ENCODE measurements at places on chromosomes 12 and 14.

GRCh38 chr12:65656891-65657351 is 167.4 kb upstream of the HMGA2 start:
- peak; percentile 89 for DNase-seq

GRCh38 chr14:106511006-106511799 is 984.8 kb downstream of the TMEM121 start:
- no peak for DNase-seq

DNA sequence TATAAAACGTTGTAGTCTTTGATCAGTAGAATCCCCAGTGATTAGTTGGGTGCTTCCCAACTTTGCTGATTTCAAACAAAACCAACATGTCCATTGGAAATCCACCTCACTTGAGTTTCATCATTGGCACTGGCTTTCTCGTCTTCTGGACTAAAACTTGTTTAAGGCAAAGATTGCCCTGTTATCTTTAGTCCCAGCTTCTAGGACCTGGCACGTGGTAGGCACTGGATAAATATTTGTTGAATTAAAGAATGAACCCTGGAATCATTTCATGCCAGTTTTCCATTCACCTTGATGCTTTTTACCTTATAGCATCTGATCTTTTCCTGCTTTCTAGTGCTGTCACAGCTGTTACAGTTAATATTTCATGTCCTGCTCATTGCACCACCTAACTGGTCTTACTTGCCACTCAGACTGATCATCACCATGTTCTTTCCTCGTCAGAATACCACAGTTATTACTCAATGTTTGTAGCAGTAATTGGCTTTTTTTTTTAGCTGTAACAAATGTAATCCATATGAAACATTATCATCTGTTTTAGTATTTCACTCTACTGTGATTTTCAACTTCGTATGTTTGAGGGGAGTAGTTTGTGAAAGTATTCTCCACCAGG is 7.3 kb upstream of the C12orf50 start:
- peak; percentile 7 for DNase-seq

- no peak for DNase-seq
Measured at GRCh38 chr12:76945867-76946266, 67.0 kb upstream of the CSRP2 start.

DNA sequence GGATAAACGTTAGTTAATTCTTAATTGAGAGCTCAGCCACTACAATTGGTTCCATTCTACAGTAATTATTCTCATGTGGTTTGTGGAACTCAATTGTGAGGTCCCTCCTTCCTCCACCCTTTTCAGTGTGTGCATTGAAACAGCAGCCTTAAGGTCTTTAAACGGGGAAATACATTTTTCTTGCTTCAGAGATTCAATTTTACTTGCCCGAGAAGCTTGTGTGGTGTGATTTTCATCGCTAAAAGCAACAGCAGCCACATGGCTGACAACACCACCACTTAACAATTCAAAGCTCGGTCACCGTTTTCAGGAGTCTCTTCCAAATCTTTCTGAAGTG is 733 bp upstream of the PPFIBP1 start:
- DNase-seq: no peak

DNA sequence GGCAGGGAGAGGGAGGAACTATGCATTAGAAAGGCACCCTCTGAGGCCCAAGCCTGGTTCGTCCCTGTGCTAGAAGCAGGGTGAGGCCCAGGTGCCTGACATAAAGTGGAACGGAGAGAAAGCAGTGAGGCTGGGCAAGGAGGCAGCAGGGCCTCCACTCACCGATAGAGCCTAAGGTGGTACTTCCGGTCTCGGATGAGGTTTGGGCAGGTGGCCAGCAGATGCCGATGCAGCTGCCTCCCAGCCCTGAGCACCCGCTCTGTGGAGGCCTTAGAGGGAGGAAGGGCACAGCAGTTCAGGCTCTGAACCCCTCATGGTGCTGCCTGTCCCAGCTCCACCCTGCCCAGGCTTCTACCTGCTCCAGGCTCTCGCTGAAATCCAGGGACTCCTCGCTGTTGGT is 7.1 kb downstream of the RAPGEF3 start:
- DNase-seq: no peak

GRCh38 chr12:22532317-22532716 is 12.0 kb downstream of the C2CD5 start:
- no peak for DNase-seq

DNA sequence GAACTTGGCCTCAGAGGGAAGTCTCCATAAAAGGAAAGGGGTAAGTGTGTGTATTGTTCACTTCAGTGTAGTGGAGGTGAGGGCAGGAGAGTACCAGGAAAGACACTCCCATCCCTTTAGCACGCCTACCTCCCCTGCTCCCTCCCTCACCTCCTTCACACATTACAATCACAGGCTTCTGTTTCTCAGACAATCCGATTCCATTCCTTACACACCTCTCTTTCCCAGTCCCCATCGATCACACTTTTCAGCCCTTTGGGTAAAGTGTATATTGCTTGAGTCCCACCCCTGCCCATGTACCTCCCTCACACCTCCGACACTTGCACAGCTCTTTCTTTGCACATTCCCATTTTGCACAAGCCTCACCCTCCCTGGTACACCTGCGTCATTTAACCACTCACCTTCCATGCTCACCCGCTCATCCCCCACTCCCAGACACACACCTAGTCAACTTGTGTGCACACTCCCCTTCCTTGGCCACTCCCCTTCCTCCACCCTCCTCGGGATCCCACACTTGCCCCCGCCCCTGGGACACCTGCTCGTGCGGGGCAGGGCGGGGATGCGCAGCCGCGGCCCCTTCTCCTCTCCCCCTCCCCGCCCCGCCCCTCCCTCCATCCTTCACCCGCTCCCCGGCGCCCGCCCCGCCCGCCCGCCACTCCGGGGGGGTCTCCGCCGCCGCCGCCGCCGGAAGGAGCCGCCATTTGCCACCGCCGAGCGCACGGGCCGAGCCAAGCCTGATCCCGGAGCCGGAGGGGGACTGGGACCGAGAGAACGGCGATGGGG is at the start of gene MARCHF9:
TSS of gene MARCHF9 (plus strand) at position 693 of the 783 bp plus-strand sequence. CDS start 426 bp downstream, outside the sequence.
- no peak for DNase-seq

GRCh38 chr12:51195841-51196240 is 22.0 kb downstream of the POU6F1 start:
- no peak for DNase-seq

GRCh38 chr14:69401841-69402240 is 3.3 kb downstream of the SLC39A9 start:
- DNase-seq: no peak

- peak; percentile 5 for DNase-seq
Measured at GRCh38 chr12:47207340-47207717, 127.6 kb upstream of the AMIGO2 start.

DNA sequence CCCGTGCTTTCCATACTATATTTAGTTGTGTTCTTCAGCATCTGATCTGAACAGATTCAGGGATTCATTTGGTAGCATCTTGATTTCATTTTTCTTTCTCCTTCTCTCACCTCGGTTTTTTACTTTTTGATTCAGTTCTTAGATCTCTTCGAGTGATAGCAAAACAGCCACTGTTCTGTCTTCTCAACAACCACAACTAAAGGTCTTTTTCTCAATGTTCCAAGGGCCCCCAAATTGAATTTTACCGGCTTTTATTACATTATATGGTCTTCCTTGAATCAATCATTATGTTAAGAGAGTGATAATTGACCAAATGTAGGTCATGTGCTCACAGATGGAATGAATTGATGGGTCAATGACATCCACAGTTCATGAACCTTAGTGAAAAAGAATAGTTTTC is 164.5 kb upstream of the LMNTD1 start:
- no peak for DNase-seq

DNA sequence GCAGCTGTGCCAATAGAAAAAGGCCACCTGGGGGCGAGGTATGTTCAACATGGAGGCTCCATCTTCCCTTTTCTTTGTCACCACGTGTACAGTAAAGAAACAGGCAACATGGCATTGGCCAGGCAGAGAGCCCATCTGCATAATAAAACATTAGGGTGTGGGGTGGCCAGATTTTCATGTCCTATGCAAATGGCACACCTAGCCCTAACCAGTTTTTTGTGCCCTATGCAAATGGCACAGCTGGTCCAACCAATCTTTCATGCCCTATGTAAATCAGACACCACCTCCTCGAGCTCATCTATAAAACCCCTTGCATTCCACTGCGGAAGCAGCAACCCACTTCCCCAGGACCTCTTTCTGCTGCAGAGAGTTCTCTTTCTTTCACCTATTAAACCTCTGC is 149.1 kb upstream of the RGS6 start:
- no peak for DNase-seq

DNA sequence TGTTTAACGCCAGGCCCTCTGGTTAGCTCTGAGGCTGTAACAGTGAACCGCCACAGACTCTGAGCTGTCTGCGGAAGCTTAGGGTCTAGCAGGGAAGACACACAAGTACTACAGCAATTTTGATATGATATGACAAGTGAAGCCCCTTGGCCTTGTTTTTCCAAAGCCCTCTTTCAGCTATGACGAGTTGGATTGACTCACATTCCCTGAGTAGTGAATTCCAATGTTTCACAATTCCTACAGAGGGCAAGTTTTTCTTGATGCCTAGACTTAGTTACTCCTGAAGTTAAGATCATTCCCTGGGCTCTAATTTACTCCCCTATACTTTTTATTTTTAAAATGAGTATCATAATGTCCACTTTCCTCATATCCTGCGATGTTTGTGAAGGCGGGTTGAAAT is 53.3 kb upstream of the CISTR start:
- no peak for DNase-seq

DNA sequence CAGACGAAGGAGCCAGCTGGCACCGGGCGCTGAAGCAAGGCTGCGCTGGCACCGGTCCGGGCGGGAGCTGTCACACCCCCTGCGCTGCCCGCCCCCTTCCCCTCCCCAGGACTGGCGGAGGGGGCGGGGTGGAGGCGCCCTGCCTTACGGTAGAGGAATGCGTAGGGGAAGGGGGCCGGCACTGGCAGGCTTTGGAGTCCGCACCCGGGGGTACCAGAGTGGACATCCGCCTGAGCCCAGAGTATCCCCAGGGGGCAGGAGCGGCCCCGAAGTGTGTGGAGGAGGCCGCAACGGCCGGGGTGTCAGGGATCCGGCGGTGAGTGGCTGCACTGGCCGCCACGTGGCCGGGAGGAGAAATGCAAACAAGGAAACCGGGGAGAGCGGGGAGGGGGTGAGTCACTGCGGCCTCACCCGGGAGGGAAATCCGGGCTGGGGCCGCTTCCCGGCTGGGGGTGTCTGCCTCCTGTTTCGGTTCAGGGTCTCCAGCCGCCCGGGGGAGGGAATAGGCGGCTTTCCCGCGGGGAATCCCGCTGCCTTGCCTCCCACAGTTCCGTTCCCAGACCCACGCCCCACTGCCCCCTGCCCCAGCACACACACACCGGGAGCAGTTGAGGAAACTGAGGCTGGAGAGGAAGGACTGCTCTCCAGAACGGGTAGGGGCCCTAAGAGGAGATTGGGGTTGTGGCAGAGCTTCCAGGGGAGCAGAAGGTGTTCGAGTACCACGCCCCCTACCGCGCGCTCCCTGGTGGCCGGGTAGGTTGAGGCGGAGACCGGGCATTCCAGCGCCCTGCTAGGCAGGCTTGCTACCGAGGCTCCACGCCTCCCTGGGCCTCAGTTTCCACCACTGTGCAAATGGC is at the start of gene RAPGEF3:
TSS of gene RAPGEF3 (minus strand) at position 47 of the 857 bp plus-strand sequence. CDS start 324 bp downstream, outside the sequence.
- DNase-seq: peak; percentile 94

- DNase-seq: peak; percentile 66
Measured at GRCh38 chr12:107570721-107571120, 114.9 kb upstream of the PWP1 start.

- DNase-seq: no peak
Measured at GRCh38 chr14:93986955-93987354, 10.1 kb upstream of the CCDC197 start.

GRCh38 chr14:93686268-93686667 is 102.0 kb downstream of the PRIMA1 start:
- no peak for DNase-seq

DNA sequence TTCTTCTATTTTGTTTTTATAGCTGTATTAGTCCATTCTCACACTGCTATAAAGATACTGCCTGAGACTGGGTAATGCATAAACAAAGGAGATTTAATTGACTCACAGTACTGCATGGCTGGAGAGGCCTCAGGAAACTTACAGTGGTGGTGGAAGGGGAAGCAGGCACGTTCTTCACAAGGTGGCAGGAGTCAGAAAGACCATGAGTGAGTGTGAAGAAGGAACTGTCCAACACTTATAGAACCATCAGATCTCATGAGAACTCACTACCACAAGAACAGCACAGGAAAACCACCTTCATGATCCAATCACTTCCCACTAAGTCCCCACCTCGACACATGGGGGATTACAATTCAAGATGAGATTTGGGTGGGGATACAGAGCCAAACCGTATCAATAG is 42.3 kb downstream of the ARMH4 start:
- DNase-seq: no peak

DNA sequence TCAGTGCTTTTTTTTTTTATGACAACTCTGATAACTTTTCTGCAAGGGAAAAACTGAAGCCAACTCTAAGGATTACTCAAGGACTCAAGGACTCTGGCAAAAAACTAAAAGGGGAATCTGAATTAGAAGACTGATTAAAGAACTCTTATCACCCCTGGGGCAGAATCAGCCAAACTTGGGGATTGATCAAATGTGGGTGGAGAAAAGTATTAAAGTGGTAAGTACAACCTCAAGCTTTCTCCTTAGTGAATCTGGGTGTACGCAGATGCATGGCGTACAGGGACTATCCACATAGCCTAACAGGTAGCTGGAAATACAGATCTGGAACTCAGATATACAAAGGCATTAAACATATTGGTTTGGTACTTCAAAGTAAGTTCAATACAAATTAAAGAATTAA is 7.3 kb downstream of the LIMA1 start:
- no peak for DNase-seq

DNA sequence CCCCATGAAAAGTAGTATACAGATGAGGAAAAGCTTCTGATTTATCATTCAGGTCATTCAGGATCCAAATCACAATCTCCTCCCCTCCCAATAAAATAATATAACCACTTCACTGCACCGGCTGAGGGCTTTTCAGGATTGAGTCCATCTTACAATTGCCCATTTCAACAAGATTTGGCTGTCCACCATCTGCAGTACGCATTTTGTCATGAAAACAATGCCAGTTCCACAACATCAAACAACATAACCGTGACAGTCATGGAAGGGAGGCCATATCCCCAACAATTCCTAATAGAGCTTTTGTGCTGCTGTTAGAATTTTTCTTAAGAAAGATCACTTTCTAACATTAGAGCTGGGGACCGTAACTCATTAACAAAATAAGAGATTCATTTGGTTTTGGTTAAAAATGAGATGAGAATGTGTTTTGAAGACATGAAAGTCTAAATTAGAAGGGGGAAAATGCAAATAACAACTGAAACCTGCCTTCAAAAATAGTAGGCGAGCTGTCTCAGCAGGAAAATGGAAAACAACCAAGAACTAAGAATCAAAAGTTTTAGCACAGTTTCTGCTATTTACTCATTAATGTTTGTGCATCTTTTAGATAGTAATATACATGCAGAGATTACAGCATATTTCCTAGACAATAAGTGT is 38.3 kb upstream of the TMTC2 start:
- no peak for DNase-seq

GRCh38 chr12:68261896-68262295 is 8.5 kb upstream of the IL22 start:
- DNase-seq: no peak
